ENCODE measurements at places on chromosomes 7 and 10.

- no peak for DNase-seq
Measured at GRCh38 chr7:94556028-94556427, 46.4 kb downstream of the CASD1 start.

GRCh38 chr10:71278691-71279588, 40.1 kb upstream of the SLC29A3 start:
- DNase-seq: no peak

DNA sequence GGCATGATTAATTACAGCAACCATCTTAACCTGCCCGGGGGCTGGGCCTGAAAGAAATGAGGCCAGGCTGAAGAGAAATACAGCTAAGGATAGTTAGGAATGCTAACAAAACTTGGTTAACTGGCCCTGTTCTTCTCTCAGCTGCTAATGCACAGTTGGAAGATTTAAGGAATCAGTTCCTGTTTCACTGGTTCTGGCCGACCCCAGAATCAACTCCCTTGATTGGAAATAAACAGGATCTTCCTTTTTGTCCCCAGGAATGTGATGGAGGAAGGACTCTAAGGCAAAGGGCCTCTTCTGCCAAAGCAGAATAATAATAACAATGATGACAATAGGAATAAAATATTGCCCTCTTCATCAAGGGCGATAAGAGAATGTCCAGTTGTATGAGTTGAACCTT, 3.5 kb upstream of the LRMDA start:
- DNase-seq: no peak

DNA sequence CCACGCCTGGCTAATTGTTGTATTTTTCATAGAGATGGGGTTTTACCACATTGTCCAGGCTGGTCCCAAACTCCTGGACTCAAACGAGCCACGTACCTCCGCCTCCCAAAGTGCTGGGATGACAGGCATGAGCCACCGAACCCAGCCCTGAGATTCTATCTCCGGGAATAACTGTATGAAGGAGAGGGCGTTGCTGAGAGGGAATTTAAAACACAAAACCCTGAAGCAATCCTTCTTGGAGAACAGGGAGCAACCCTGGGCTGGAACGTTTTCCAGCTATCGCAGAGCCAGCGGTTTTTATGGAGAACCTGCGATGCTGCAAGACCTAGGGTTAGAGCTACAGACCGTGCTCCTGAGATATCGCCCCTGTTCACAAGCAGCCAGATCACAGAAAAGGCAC, 144.6 kb downstream of the PRKAG2 start:
- no peak for DNase-seq

DNA sequence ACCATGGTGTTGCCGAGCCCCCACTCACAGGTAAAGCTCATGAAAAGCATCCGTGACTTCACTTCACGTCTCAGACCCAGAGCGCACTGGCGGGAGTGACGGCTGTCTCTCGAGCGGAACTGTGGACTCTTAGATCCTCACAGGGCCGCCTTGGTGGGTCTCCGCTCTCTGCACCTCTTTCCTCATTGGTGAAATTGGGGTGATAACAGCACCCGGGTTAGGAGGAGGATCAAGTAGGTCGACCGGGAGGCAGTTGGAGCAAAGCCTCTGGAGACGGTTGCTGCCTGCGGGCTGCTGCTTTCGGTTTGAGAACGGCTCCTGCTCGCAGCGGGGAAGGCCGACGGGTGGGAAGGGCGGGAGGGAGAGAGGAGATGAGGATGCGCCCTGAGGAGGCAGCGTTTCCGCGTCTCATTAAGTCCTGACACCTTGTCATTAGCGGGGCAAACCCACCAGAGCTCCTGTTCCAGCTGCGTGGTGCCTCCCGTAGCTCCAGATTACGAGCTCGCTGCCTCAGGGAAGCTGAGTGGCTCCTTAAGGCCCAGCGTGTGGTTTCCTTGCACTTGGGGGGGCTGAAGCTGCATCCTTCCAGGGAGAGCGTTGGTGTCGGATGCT, 51.9 kb upstream of the CFAP46 start:
- peak; percentile 24 for DNase-seq

GRCh38 chr7:91517201-91517785, 253.1 kb downstream of the FZD1 start:
- peak; percentile 6 for DNase-seq

- peak; percentile 91 for DNase-seq
Measured at GRCh38 chr10:122854648-122855047, 9.0 kb upstream of the CUZD1 start.

GRCh38 chr10:129833468-129833950, 130.6 kb downstream of the EBF3 start:
- DNase-seq: no peak

DNA sequence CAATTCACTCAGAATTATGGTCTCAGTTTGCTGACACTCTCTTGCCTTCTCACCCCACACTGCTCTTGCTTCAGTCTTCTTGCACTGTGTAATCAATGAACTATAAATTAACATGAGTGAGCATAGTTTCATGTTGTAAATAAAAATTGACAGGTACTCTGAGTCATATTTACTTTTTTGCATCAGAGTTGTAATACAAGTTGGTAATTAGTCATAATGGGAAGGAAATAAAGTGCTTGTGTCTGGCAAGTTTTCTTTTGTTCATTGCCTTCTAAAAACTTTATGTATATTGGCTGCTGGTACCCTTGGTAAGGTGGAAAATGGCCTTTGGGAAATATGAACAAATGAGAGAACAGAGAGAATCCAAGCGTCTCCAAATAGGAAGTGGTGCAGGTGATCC, 169.3 kb upstream of the MAGI2 start:
- DNase-seq: peak; percentile 24

DNA sequence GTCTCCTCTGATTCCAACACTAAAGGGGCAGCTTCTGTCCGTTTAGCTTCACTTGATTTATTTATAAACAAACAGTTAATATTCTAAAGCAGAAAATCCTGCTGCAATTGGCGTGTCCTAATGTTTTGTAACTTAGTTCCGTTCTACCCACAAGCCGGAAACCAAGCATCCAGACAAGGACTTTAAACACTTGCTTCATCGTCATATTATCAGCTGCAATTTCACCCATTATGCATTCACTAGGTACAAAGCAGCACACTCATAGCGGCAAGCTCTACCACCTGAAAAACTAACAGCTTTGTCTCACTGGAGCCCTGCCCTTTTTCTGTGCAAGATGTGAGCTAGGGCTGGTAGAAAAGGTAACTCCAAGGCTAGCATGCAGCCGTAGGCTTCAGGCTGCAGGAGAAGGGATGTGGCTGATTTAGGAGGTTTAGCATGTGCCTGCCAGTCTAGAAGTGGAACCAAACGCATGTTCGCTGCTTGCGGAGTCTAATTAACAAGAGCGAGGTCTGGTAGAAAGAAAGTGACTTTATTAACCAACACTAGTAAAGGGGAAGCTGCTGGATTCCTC, 43.7 kb upstream of the BPGM start:
- DNase-seq: peak; percentile 65

DNA sequence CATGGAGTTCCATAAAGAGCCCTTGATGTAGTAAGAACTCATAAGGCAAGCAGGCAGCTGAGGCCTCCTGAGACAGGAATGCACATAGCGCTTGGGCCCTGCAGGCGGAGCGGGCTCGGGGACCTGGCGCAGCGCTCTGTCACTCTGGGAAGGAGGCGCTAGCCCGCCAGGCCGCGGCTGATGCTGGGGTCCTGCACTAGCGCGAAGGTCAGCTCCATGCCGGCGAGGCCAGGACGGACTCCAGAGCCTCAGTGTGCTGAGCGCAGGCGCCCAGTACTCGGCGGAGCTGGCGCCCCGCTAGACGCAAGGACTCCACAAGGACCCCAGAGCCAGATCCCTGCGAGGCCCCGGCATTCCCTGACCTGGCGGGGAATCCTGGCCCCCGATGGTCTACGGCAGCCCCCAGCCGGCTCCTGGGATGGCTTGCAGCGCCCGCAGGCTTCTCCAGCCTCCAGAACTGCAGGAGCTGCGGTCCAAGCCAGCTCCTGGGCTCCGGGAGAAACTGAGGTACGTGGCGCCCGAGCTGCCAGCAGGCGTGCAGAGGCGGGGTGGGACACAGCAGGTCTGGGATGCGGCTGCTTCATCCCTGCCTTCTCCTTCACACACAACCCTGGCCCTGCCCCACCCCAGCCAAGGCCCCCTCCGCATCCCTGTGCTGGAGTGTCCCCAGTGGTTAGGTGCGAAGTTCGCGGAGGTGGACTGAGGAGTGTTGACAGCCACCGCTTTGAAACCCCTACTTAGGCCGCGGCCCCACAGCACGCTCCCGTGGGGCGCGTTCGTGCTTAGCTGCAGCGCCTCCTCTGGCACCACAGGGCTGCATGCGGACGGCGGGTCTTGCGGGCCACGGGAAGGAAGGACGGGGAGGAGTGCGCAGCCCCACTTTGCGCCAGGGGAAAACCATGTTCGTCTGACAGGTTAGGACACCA, 761.5 kb upstream of the POM121L12 start:
- DNase-seq: no peak

- DNase-seq: no peak
Measured at GRCh38 chr10:48609899-48610584, 5.2 kb upstream of the ARHGAP22 start.

All from M059J (cell line).